ENCODE measurements at places on chromosomes 2 and 18.
A peak's percentile ranks its signal among the peaks of the same experiment; 100 is the strongest.

DNA sequence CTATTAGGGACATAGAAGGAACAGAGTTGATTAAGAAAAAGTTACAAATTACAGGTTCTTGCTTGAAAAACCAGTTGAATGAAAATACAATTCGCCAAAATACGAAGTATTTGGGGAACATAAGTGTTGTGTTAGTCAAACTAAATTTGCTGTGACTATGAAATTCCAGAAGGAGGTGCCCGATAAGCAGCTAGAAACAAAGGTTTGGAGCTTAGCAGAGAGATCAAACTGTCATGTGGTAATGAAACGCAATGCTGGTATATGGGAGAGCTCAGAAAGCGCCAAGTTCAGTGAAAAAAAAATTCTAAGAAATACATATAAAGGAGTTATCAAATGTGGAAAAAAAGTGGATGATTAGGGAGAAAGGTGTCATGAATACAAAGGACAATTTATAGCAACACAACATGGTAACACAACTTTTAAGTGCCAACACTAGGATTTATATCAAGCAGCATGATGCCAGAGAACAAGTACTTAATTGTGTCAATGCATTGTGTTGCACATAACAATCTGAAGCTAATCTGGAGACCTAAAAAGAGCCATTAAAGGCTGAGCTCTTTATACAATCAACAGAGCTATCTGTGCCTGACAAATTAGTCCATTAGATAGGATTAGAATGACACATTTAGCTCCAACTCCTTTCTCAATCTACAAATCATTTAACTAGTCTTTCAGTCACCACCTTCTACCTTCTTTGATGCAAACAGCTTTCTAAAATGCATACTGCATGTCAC, 31.2 kb downstream of the SMAD2 start:
- DNase-seq = no peak

- DNase-seq = no peak
Measured at GRCh38 chr2:120709608-120710041, 26.0 kb upstream of the GLI2 start.

- DNase-seq = peak; percentile 92
Measured at GRCh38 chr2:42072349-42073118, 24.7 kb downstream of the PKDCC start.

DNA sequence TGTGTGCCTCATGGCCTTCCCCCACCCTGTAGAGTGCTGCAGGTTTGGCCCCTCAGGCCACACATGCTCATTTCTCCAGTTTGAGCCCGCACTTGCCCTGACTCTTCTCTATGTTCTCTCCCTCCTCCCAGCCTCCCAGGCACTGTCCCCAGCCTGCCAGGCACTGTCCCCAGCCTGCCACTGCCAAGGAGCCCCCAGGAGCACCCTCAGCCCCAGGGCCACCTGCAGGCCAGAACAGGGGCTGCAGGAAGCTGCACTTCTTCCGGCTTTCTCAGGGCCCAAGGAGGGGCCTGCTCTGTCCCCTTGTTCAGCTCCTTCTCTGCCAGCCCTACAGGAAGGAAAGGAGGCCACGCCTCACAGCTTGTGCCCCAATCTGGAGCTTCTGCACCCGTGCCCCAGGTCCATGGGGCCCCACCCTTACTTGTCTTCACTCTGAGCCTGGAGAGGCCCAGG, 31.6 kb downstream of the CYP26B1 start:
- DNase-seq = peak; percentile 38

GRCh38 chr2:28231110-28231631, 161.5 kb upstream of the FOSL2 start:
- DNase-seq = no peak

GRCh38 chr2:168545439-168546082, 89.5 kb downstream of the CERS6 start:
- DNase-seq = no peak

GRCh38 chr18:49842656-49843055, 29.3 kb upstream of the ACAA2 start:
- DNase-seq = no peak

DNA sequence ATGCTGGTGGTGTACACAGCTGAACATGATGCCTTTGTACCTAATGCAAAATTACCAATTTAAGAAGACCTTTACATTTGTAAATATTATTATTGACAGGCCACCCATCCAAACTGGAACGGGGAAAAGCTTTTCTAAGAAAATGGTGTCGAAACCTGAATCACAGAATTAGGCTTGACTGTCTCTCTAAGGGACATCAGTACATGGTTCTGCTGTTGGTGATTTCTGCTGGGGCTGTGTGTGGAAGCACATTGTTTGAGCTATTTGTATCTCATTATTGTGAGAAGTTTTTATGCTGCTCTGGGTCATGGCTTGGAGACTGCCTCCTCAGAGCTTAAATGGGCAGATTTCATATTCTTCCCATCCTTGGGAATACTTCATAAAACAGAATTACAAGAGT, 420.9 kb upstream of the POU3F3 start:
- no peak for DNase-seq

GRCh38 chr2:73080321-73081131, 9.0 kb upstream of the SFXN5 start:
- DNase-seq = no peak

DNA sequence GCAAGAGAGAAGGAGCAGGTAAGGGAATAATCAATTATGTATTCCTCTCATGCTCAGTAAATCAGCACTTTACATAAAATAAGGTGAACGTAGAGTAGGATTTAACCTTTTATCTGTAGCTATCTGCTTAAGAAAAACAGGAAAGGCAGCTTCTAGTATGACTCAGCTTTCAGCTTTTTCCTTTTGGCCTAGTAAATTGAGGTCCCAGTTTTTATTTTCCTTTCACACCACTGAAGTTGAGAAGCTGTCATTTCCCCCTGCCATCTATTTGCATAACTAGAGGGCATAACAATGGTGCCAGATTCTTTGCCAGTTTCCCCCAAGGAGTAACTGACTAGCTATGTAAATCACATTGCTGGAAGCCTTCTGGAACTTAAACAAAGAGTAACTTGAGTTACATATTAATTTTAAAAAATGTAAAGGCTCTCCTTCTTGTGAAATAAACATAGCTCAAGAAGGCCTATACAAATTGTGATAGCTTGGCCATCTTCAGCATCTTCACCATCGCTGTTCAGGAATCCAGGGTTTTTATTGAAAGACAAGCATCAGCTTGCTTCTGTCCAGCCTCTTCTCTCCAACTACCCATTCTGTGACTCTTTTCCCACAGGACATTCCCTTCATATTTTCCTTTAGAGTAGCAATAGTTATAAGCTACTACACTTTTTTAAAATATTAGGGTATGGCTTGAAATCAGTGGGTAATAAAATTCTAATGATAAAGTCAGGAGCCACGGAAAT, 97.0 kb downstream of the KYNU start:
- no peak for DNase-seq

GRCh38 chr18:7730682-7731081, 163.6 kb downstream of the PTPRM start:
- DNase-seq = no peak

- peak; percentile 45 for DNase-seq
Measured at GRCh38 chr2:5473635-5474034, 218.5 kb upstream of the SOX11 start.

GRCh38 chr2:59826177-59826576, 727.3 kb downstream of the BCL11A start:
- DNase-seq = no peak

DNA sequence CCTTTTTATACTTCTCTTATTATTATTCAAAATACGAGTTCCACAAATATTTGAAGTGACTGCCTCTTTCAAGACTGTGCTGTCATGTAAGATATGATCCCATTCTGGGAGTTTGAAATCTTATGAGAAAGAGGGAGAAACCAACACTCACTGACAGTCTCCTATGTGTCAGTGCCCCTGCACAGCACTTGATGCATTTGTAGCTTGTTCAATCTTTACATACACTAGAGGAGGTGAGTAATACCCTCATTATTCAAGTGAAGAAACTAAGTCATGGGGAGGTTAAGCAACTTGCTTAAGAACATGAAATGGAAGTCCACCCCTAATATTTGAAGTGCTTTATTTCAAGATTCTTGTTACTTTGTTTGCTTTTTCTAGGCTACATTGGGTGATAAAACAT, 459.5 kb upstream of the FANCL start:
- no peak for DNase-seq

DNA sequence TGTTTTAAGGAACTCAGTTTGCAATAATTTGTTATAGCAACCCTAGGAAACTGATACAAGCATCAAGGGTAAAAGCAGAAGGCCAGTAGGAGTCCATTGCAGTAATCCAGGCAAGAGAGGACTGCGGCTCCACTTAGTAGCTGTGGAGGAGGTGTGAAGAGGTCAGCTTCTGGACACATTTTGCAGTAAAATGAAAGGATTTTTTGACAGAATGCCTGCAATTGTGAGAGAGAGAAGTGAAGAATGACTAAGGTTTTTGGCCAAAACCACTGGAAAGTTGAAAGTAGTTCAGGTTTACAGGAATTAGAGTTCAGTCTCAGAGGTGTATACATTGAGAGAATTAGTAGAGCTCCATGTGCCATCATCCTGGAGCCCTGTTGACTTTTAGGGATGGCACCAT, 129.5 kb downstream of the RHBDD1 start:
- DNase-seq = no peak

GRCh38 chr2:3952866-3953516, 249.6 kb downstream of the DCDC2C start:
- DNase-seq = peak; percentile 40

- no peak for DNase-seq
Measured at GRCh38 chr2:108228006-108228405, 11.8 kb upstream of the SULT1C3 start.

GRCh38 chr18:8163286-8163959, 445.8 kb upstream of the RAB12 start:
- no peak for DNase-seq

DNA sequence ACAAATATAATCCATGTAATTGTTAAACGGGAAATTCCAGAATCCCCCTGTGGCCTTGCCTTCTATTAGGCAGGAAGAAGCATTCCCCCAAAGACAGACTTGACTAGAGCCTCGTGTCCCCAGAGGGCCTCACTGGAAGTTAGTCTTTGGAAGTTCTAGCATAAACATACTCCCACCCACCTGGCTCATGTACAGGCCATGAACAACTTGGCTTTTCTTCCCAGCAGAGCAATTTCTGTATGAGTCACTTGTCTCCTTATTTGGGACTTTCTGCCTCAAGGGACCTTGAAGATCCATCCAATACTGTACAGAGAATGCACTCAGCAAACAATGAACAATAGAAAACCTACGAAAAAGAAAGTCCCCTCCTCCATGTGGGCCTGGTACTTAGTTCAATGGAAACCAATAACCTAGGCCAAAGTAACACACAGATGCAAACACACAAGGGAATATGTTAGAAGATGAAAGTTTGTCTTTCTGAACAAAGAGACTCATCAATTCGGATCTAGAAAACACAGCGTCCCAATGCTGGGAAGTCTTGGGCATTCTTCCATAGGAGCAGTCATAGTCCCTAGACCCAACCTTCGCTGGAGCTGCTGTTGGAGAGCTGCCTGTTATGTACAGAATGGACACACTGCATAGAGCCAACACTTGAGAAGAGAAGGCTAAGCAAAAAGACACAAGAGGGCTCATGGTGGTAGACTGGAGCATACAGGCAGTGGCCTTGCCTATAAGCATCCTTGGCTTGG, 303.5 kb downstream of the HRH4 start:
- DNase-seq = peak; percentile 60

DNA sequence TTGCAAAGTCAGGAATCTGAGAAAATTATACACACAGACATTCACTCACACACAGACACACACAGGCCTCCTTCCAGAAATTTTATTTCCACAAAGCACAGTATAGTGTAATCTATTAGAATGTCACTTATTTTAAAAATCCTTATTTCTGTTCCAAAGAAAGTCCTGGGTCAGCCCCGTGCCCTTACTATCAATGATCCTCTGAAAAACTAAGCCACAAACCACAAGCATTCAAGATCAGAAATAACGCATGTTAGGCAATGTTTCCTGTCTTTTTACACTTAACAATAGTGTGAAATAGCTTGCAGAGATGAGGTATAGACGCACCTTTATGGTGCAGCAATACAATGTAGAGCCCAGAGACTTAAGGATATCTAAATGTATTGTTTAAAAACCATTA, 25.8 kb downstream of the TBC1D8 start:
- no peak for DNase-seq

- DNase-seq = no peak
Measured at GRCh38 chr2:180478883-180479282, 471.8 kb upstream of the CWC22 start.

GRCh38 chr18:8999872-9000271, 102.6 kb upstream of the NDUFV2 start:
- DNase-seq = peak; percentile 33

DNA sequence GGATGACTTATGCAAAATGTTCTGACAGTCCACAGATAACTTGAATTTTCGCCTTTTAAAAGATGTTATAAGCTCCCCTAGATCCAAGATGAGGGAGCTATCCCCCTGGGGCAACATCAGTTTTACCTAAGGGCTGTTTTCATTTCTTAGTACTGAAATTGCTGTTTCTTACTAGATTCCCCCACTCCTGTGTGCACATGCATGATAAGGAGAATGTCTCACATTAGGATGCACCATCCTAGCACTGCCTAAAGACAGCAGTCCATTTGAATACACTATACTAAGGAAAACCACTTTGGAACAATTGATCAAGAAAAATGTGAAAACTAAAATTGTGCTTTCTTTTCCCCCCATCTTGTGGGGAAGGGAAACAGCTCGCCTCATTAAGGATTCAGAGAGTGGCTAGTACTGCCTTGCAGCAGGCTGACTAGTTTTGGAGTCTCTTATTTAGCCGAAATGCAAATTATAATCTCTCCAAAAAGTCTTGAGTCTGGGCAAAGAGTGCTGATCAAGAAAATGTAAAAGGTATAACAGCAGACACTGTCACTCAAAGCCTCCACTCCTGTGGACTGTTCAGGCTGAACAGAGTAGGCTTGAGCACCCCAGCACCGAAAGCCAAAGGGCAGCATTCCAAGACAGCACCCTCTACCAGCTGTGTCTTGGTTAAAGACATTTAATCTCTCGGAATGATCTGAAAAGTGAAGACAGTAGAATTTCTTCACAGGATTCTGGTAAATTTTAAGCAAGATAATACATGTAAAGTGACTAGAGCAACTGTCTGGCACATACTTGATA, 65.0 kb downstream of the ZNF385B start:
- no peak for DNase-seq

Measured in right hindlimb (tissue), 1 donor.